ENCODE measurements at places on chromosomes 2 and 18. TPM values are rescaled to one million over a fixed set of nuclear protein-coding genes. Genes with fewer than 3 reads are reported as not detected.

The ARMC9 gene
- total RNA-seq, result 33.6 TPM

The TMEM185B gene
- 9.9 TPM for total RNA-seq

The NRP2 gene
- 92.4 TPM for total RNA-seq

The FSIP2 gene
- total RNA-seq, result 1.9 TPM

- no peak for DNase-seq
Measured at GRCh38 chr2:169175112-169175511, 105.7 kb downstream of the DHRS9 start.

DNA sequence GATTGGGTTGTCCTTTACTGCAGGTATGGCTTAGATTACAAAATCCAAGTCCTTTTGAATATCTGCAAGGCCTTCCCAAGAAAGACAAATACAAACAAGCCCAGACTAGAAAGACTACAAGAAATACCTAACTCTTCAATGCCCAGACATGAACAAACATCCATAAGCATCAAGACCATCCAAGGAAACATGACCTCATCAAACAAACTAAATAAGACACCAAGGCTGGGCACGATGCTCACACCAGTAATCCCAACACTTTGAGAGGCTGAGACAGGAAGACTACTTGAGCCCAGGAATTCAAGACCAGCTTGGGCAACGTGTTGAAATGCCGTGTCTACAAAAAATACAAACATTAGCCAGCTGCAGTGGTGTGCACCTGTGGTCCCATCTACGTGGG is 31.7 kb downstream of the MAP4K3 start:
- no peak for DNase-seq

GRCh38 chr2:213202011-213202410 is 50.6 kb upstream of the IKZF2 start:
- DNase-seq, result no peak

- no peak for DNase-seq
Measured at GRCh38 chr18:28522236-28522635, 345.3 kb upstream of the CDH2 start.

- peak; percentile 94 for DNase-seq
Measured at GRCh38 chr2:98731041-98731893, at the start of gene MGAT4A. Gene MGAT4A, minus strand, starts transcription at chr2:98731132. Its CDS starts 4,800 bp downstream, at chr2:98726332.

GRCh38 chr2:95006588-95006987 is 18.9 kb upstream of the MAL start:
- no peak for DNase-seq

- no peak for DNase-seq
Measured at GRCh38 chr2:1588051-1588977, 156.0 kb downstream of the PXDN start.

- DNase-seq, result peak; percentile 1
Measured at GRCh38 chr2:163794635-163795034, 58.8 kb upstream of the FIGN start.

DNA sequence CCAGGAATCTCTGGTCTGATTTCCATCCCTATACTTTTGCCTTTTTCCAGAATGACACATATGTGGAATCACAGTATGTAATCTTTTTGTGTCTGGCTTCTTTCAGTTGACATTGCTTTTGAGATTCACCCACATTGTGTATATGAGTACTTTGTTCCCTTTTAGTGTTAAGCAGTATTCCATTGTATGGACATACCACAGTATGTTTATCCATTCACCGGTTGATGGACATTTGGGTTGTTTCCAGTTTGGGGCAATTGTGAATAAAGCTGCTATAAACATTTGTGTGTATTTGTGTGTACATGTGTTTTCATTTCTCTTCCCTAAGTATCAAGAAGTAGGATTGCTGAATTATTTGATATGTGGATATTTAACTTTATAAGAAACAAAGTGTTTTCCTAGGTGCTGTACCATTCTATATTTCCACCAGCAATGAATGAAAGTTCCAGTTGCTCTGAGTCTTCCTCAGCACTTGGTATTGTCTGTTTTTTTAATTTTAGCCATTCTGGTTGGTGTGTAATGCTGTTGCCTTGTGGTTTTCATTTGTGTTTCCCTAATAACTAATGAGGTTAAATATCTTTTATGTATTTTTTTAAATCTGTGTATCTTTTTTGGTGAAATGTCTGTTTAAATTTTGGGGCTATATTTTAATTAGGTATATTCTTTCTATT is 203.5 kb upstream of the HAAO start:
- no peak for DNase-seq

GRCh38 chr2:63218800-63219526 is 168.3 kb downstream of the OTX1 start:
- DNase-seq, result no peak

DNA sequence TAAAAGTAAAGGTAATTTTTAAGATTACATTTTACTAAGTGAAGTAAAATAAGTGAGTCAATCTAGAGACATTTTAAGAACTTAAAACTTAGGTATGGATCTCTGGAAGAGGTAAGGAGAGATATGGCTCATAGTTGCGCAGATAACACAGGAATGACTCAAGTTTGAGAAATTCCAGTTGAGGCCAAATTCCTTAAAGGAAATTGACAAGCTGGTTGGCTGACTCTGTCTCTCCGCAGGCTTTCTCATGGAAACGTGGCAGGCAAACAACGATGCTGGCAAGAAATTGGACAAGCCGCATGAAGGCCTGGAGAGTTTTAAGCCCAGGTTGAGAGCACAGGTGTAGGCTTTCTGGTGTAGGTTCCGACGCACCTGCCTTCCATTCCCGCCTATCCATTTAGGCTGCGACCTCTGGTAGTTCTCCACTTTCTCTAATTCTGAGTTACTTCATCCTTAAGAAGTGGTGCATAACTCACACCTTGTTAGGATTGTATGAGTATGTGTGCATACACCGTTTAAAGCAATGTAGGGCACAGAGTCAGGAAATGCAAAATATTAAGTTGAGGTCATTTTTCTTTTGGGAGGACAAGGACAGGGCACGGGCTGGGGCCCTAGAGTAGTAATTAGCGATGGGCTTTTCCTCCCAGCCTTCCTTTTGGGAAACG is 589 bp upstream of the DAW1 start:
- DNase-seq, result no peak

DNA sequence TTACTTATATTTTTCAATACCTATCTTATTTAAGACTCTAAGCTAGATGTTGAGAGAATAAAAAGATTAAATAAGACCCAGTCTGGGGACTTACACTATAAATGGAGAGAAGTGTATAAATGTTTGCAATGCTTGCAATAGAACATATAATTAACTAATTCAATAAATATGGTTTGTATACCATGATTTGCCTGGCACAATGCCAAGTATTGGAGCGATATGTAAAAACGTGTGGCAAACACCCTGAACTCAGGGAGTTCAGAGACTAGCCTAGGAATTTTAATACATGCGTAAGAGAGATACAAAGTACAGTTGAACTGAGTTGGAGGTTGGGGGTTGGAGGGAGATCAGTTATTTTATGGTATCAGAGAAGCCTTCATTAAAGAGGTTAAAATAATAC is 251.8 kb upstream of the DDX18 start:
- no peak for DNase-seq

All from H7 (cell line).